Endothelial cell of umbilical vein (primary cell): ENCODE measurements at places on chromosomes 6 and 20. TPM values are rescaled to one million over a fixed set of nuclear protein-coding genes. Genes with fewer than 3 reads are reported as not detected.

VIP gene
- 1.2 and 2.0 TPM in 2 replicates for total RNA-seq

VSX1 gene
- total RNA-seq = not detected in 2 replicates

HLA-DRA gene
- total RNA-seq = not detected in 2 replicates

MTFR2 gene
- total RNA-seq = 7.4 and 7.7 TPM in 2 replicates

DHX16 gene
- total RNA-seq = 36.3 and 38.2 TPM in 2 replicates

RIMS1 gene
- total RNA-seq = 0.44 TPM in 1 of 2 replicates, not detected in the other
